Left renal cortex interstitium (tissue), 4 donors: ENCODE measurements at places on chromosomes 4 and X. TPM values are rescaled to one million over a fixed set of nuclear protein-coding genes. Genes with fewer than 3 reads are reported as not detected.

The PHOX2B gene
- 0.05 TPM for polyA plus RNA-seq

The SMR3B gene
- not detected for polyA plus RNA-seq

The NXT2 gene
- polyA plus RNA-seq: 17.6 TPM

The PNMA3 gene
- 16.9 TPM for polyA plus RNA-seq

The DGKK gene
- 8.5 TPM for polyA plus RNA-seq

The HOPX gene
- polyA plus RNA-seq: 19.6 TPM

The HEPH gene
- 42.6 TPM for polyA plus RNA-seq

The SLITRK4 gene
- 11.8 TPM for polyA plus RNA-seq

The TLR10 gene
- polyA plus RNA-seq: 0.64 TPM

The HTRA3 gene
- 9.7 TPM for polyA plus RNA-seq

The FDCSP gene
- polyA plus RNA-seq: 1.2 TPM

The TMEM271 gene
- 0.14 TPM for polyA plus RNA-seq
